ENCODE measurements at places on chromosomes 5 and 9.

DNA sequence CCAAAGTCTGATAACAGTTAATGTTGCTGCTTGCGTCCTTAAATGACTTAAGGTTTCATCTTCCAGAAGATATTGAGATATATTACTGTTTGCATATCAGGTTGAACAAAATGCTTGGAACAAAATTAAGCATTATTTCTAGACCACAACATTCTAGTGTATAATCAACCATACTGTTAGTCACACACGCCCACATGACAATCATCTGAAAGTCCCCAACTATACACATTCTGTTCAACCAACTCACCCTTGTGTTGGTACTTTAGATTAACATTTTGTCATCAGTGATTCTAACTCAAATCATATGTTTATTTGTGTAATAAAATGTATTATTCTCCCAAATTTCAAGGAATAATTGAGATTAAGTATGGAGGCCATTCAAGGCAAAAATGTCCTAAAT is 47.3 kb downstream of the LURAP1L start:
- no peak for DNase-seq

DNA sequence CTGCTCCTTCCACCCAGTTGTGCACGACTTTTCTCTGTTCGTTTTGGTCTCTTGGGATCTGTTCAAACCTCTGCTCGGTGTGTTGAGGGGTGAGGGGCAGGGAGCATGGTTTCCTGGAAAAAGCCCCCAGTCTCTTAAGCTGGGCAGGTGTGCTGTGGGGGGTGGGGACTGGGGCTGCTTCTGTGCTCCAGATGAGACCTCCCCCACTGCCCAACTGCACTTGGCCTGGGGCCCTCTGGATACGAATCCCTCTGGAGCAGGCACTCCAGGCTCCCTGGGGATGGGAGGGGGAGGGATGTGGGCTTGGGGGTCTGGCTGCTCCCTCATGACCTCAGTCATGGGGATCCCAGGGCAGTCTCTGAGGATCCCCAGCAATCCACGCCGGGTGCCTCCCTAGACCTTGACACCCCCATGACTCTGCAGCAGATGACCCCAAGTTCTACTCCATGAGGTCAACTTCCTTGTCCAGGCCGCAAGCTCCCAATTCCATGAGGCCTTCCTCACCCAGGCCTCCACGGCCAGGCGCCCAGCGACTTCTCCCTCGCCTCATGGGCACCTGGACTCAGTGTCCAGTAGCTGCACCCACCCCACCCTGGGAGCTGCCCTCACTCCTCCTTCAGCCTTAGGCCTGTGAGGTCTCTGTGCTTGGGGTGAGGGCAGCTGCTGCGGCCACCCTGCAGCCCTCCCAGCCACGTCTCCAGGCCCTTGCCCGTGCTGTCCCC is 5.9 kb upstream of the AHRR start:
- no peak for DNase-seq

DNA sequence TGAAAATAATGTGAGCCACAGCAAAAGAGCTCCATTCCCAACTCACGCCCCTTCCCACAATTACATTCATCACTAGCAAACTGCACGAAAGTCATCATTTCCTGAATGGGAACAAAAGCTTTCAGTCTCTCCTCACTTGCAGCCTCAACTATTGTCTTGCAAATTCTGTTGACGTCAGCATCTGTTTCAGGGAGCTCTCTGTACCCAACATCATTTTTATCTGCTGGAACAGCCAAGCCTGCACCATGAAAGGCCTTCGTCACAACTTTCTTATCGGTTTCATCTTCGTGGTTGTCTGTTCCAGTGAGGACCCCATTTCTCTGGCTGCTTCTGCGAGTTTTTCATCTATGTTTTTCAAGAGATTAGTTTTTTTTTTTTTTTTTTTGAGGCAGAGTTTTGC is 14.3 kb upstream of the RNF130 start:
- no peak for DNase-seq

DNA sequence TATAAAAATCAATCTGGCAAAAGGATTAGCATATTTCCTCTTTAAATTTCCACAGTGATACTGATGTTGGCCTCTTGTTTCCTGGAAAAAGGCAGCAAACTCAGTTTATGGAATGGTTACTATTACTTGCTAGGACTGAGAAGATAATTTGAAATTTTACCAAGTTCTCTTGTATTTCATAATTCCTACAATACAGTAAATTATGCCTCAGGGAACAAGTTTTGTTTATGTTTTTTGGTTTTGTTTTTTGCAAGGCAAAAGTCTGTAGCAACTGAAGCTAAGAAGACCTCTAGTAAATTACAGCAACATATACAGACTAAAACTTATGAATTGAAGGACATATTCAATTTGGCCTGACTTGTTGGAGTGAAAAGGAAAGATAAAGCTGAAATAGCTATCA is 30.2 kb upstream of the SLCO6A1 start:
- no peak for DNase-seq

DNA sequence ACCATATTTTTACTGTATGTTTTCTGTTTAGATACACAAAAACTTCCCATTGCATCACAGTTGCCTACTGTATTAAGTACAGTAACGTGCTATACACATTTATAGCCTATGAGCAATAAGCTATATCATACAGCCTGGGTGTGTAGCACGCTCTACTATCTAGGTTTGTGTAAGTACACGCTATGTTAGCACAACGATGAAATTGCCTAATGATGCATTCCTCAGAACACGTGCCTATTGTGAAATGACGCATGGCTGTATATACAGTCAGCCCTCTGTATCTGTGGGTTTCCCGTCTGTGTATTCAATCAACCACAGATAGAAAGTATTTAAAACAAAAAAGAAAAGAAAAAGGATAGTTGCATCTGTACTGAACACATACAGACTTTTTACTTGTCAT is 64.2 kb downstream of the SGCD start:
- DNase-seq, result peak; percentile 18

- no peak for DNase-seq
These were observed 27.3 kb downstream of the SARDH start for GRCh38 chr9:133710661-133711427.

DNA sequence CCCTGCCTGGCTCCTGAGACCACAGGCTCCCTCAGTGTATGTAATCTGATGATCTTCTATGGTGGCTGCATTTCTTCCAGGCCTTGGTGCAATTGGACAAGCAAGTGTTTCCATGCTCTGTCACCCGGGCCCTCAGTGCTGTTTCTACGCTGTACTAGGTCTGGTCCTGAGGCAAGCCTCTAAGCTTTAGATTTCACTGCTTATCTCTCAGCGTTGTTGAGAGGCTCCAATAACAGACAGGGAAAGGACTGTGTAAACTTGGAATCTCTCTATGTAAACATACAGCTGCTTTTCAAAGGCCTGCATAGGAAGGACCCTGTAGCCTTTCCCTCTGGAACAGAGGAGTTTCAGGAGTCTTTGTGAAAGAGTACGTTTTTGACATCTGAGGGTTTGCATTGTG is 38.6 kb upstream of the NFIB start:
- peak; percentile 61 for DNase-seq

GRCh38 chr9:33850267-33850629 is 33.3 kb downstream of the UBE2R2 start:
- peak; percentile 20 for DNase-seq

DNA sequence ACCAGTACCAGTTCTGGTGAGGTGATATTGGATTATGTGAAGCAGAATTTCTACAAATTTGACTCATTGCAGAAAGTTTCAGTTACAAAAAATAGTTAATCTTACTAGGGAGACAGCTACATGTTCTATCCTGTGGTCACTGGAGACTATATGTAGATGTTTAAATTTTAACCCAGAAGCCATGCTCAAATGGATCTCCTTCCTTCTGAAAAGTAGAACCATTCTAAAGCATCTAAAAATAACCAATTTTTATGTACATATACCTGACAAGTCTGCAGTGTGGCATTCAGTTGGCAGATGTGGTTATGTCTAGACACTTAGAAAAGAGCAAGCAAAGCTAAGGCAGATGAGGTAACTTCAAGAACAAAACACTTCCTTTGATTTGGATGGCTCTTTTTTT is 65.5 kb upstream of the POU4F3 start:
- DNase-seq, result no peak

DNA sequence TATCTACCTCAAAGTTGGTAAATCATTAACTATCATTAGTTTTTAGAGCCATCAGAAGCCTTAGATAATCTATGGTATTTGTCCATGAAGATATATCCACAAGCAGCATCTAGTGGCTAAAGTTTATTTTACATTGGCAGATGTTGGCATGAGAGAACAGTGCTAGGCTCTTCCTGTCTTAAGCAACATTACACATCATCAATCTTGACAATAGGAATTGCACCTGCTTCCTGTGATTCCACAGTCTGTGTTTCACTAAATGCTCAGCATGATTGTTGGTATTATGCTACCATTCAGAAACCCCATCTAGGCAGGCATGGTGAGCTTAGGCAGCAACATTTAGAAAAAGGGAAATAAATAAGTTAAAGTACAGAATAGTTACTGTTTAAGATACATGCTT is 246.6 kb downstream of the SLCO4C1 start:
- peak; percentile 96 for DNase-seq

- no peak for DNase-seq
These were observed 3.3 kb downstream of the SHISAL2B start for GRCh38 chr5:64693636-64694035.

GRCh38 chr9:36665921-36666431 is 93.3 kb downstream of the MELK start:
- no peak for DNase-seq

DNA sequence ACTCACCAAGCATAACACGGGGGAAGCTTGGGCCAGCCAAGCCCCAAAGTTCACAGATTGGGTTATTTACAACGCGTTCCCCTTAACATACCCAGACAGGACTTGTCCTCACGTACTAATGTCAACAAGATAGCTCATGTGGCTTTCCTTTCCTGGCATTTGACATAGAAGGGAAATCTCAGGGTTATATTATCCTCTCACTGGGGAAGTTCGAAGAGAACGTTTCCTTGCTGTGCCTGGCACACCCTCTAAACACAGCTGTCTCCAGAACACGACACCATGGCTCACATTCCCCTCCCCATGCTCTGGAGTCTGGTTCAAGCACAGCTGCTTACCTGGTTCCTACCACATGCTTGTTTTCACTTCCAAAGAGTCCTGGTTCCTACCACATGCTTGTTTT is 46.8 kb upstream of the OTULINL start:
- peak; percentile 88 for DNase-seq

DNA sequence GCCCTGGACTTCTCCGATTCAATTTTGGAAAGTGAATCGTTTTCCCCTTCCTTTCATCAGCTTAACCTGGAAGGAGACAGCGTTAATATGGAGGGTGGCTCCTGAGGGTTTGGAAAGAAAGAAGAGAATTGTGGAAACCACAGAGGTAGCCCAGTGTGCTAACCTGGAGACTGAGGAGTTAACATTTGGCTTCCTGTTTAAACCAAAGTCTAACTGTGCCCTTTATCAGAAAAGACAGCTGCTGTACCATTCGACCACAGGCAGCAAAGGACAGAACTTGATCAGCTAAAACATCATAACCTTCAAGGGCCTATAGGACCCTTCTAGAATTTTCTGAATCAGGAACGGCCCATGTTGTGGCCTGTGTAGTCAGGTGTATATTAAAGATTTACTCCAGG is 735 bp downstream of the IDNK start:
- no peak for DNase-seq

- no peak for DNase-seq
These were observed 45.4 kb upstream of the LIFR start for GRCh38 chr5:38601863-38602298.

DNA sequence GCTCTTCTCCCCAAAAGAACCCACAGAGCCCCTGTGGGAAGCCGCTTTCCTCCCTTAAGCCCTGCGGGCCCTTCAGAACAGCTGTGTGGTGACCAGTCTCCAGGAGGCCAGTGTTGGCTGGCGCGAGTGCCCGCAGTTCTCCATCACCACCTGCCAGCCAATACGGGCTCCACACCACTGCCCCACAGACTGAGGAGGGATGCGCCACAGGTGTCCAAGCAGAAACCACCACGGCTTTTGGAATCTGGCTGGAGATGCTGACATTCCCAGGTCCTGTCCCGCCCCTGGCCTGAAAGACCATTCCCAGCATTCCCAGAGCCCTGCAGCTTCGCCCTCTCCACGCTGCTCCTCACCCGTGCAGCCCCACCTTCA is 12.8 kb downstream of the CCNI2 start:
- no peak for DNase-seq

Measured in NCI-H69 (cell line).